CD8-positive, alpha-beta memory T cell (primary cell): ENCODE measurements at places on chromosomes 3 and 15.

GRCh38 chr3:55173504-55173903 is 245.6 kb upstream of the LRTM1 start:
- no peaks in the 10 kb centered on the region for H3K27me3 ChIP-seq
- H3K4me3 ChIP-seq, result no peak overlapping the region
- no peak for DNase-seq
- no peaks in the 10 kb centered on the region for H3K4me1 ChIP-seq
- no peak overlapping the region for H3K27ac ChIP-seq
- H3K36me3 ChIP-seq, result no peaks in the 10 kb centered on the region

- H3K4me3 ChIP-seq, result peak overlapping the region; percentile 19
- H3K27me3 ChIP-seq, result no peaks in the 10 kb centered on the region
- H3K4me1 ChIP-seq, result peaks cover 25% of the 10 kb centered on the region
- no peaks in the 10 kb centered on the region for H3K36me3 ChIP-seq
- DNase-seq, result peak; percentile 35
Observed at GRCh38 chr3:196186651-196187573, 24.3 kb downstream of the ZDHHC19 start.

DNA sequence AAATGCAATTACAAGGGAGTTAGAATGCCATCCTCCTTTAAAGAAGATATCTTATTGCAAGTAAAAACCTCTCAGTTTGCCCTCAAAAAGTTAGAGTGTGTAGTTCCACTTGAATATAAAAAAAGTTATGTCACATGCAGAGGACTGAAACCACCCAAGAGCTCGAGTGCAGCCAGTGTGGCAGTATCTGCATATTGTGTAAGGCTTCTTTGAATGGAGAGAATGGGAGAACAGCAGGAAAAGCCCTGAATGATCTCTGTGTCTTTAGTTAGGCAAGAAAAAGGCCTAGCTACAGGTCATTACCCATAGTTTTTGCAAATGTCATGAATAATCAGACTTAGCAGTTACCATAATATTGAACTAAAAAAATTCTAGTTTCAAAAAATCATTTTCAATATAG is 13.9 kb upstream of the TEX9 start:
- H3K27me3 ChIP-seq, result no peaks in the 10 kb centered on the region
- no peak overlapping the region for H3K4me3 ChIP-seq
- no peaks in the 10 kb centered on the region for H3K4me1 ChIP-seq
- DNase-seq, result no peak
- no peak overlapping the region for H3K27ac ChIP-seq

DNA sequence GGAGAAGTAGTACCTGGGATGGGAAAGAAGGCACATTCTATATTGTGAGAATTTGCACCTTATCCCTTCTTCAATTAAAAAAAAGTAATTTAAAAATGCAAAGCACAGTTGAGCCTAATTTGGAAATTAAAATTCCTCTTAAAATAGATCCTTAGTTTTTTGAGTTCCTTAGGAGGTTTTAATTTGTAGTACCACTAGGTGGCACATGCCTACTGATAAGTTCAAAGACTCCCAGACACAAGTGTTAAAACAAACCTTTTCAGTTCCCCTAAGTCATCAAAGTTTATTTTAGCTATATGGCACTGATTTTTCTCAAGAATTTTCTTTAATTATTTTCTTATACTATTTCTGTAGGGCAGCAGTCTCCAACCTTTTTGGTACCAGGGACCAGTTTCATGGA is 127.6 kb upstream of the AZI2 start:
- H3K36me3 ChIP-seq, result no peaks in the 10 kb centered on the region
- no peak overlapping the region for H3K27ac ChIP-seq
- no peak overlapping the region for H3K4me3 ChIP-seq
